ENCODE measurements at places on chromosomes 12 and 14.

DNA sequence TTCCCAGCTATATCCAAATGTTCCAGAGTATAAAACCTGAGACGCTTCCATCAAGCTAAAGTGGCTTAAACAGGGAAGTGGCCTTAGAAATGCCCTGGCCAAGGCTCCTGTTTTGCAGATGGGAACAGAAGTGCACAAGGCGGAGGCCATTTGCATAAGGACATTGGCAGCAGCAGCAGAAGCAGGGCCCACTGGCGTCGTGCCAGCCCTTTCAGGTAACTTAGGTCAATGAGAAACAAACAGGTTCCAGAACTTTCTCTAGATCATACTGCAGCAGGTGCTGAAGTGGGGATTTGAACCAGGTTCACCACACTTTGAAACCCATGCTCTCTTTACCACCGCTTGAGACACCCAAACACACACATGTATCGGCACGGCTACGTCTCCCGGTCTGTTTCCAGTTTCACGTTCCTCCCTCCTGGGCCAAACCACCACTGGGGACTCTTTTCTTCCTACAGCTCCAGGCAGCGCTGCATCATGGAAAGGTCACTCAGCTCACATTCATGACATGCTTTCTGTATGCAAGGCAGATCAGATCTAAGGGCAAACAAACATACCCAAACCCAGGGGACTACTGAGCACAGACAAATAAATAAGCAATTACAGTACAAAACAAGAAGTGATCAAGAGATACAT, 46.0 kb upstream of the PLEKHG6 start:
- DNase-seq = no peak

GRCh38 chr12:31966558-31967205, 7.5 kb downstream of the RESF1 start:
- no peak for DNase-seq

GRCh38 chr12:122843455-122843854, 8.2 kb downstream of the HIP1R start:
- DNase-seq = no peak

DNA sequence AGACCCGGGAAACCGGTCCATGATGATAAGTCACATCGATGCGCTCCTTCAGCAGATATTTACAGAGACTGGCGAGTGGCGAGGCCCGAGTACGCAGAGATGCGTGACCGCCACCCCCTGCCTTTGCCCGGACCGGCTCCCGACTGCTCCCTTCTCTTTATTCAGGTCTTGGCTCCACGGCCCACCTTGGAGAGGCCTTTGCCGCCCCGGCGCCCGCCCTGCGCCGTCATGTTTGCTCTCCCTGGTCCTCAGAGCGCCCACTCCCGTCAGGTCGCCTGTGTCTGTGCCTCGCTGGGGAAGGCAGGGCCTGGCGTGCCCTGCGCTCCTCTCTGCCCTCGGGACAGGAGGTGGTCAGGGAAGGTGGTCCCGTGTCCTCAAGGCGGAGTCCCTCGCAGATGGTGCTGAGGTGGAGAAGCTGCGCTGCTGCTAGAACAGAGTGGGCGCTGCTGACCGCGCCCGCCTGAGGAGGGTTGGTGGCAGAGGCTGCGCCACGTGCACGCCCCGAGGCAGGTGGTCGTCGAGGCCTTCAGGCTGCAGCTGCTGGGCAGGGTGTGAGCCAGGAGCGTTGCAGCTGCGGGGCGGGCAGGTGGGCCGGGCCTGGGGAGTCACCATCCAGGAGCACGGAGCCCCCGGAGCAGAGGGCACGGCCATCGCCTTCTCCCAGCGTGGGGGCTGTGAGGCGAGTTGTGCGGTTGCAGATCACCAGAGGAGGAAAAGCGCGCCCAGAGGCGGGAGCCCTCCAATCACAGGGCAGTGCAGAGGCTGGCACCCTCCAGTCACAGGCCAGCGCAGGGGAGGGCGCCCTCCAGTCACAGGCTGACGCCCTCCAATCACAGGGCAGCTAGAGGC, 27.2 kb downstream of the DDX51 start:
- no peak for DNase-seq

GRCh38 chr12:27332407-27332713, 276 bp upstream of the BMAL2 start:
- DNase-seq = no peak

DNA sequence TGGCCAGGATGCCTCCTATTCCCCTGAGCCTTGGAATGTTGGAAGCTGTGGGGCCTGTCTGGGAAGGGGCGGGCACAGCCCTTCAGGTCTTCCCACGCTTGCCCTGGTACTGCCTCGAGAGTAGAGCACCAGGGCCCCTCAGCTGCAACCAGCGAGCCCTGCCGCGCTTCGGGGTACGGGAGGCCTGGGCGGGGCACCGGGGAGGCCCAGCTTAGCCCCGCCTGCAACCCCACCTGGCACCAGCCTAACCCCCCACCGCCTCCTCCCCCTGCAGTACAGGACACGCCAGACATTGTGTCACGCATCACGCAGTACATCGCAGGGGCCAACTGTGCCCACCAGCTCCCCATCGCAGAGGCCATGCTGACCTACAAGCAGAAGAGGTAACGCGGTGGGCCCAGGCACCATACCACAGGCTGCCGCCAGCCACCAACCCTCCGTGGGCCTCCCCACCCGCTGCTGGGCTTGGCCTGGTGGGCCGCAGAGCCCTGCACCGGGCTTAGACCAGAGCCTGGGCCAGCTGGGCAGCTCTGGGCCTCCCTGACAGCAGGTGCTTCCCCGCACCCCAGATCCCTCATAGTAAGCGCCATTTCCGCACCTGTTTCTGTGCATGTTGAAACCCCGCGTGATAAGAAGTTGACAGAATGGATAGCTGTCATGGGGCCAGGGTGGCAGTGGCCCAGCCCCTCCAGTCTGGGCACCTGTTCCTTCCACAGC, 13.6 kb upstream of the TEX22 start:
- no peak for DNase-seq

GRCh38 chr12:71662849-71663560, 643 bp downstream of the ZFC3H1 start:
- peak; percentile 55 for DNase-seq
